Ecto neural progenitor cell (in vitro differentiated cells): ENCODE measurements at places on chromosomes 3 and 15.

- no peak for DNase-seq
These were observed 43.1 kb upstream of the ZNF774 start for GRCh38 chr15:90309020-90309419.

DNA sequence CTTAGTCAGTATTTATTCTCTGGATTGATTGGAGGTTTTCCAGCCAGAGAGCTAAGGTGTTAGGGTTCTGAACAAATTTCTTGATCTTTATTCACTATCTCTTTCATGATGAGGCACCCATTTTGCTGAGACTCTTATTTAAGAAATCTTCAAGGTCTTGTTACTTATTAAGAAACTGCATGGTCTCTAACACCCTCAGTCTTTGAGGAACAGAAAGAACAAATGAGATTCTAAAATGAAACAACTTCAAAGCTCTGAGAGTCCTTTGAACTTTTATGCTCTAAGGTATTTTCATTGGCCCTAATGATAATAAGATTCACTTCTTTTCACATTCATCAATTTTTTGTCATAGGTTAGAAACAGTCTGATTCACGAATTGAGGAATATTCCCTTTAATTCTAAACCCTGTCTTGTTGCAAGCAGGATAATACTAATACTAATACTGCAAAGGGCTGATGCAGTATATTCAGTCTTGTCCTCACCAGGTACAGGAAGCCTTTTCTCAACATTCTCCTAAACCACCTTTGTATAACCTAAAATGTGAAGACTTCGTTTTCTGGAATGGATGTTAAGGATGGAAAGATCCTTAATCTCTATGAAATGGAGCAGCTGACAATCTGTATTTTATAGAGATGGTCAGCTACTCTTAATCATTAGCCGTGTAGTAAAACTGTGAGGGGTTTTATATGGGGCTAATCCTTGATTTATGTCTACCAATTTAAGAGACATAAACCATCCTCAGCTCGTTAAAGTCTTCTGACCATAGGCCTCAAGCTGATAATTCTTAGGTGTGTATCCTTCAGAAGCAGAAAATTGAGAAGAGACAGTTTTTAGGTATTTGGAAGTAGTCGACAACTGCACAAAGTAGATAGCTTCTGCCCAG, 198.3 kb downstream of the OTOL1 start:
- DNase-seq: no peak

DNA sequence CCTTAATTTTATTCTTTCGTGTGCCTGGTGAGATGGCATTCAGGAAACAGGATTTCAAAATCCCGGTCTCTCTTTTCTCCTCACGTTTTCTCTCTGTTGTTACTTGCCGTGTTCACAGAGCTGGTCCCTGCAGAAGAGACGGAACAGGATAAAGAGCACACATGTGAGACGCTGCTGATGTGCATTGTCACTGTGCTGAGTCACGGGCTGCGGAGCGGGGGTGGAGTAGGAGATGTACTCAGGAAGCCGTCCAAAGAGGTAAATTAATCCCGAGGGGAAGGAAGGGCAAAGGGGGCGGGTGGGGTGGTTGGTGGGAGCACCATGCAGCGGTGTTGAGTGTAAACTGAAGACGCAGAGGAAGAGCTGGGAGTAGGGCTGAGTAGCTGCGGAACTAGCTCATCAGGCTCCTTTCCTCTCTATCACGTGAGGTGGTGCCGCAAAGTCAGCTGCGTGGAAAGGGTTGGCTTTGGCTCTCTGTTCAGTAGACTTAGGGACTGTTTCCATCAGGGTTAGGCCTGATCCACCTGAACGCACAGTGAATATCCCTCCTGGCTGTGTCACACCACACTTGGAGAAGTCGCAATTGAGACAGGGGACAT, 164.8 kb upstream of the BHLHE40 start:
- no peak for DNase-seq

DNA sequence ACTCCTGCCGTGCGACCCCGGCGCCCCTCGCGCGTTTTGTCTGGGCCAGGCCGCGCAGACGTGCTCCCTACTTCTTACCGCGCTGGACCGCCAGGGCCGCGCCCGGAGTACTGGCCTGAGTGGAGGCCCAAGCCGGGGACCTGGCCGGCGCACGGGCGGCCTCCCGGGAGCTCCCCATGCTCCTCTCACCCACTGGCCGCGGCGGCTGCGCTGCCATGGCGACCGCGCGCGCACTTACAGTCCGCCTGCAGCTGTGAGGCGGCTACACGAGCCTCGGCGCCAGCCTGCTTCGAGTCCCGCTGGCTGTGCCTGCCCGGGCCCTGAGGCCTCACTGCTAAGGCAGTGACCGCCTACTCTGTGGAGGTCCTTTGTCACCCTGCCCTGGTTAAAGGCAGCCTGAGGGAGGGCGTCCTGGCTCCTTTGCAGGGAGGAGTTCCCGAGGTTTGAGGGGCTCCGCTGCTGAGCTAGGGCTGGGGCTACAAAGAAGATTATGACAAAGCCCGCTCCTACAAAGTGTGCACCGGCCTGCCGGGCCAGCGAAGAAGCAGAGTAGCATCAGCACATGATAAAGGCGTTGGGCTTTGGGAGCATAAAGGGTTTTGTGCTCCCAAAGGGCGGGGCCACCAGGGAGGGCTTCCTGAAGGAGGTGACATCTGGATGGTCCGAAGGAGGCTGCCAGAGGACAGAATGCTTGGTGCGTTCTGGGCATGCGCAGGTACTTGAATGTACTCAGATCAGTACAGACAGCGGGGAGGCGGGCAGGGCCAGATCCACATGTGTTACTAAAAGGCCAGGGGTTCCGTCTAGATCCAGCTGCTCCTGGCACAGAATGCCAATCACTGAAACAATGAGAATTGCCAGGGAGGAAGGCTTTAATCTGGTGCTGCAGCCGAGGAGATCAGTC, at the start of the genes LRRC34 and LRRIQ4:
Gene LRRC34 (minus strand): TSS at position 573 of the 904 bp plus-strand sequence. CDS start 356 bp downstream, at position 217.
Gene LRRIQ4 (plus strand): TSS at position 539 of the 904 bp plus-strand sequence. CDS start 9,052 bp downstream, outside the sequence.
- DNase-seq: peak; percentile 84

DNA sequence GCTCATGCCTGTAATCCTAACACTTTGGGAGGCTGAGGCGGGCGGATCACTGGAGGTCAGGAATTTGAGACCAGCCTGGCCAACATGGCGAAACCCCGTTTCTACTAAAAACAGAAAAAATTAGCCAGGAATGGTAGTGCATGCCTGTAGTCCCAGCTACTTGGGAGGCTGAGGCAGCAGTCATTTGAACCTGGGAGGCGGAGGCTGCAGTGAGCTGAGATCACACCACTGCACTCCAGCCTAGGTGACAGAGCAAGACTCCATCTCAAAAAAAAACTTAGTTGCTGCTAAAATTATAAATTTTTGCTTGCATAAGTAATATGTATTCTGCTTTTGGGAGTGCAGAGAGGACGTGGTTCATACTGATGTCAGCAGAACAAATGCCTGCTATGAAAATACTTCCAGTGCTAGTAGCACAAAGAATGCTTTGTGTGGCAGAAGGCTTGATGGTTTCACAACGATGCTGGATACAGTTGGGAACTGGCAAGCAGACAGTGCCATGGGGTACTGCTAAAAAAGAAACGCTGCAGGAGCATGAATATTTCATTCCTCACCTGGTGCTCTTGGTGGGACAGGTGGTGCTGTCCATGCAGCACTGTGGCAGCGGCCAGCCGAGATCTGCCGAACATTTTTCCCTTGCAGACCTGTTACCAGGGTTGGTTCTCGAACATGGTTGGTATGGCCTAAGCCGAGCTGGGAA, 31.1 kb downstream of the FBXL22 start:
- DNase-seq: no peak

DNA sequence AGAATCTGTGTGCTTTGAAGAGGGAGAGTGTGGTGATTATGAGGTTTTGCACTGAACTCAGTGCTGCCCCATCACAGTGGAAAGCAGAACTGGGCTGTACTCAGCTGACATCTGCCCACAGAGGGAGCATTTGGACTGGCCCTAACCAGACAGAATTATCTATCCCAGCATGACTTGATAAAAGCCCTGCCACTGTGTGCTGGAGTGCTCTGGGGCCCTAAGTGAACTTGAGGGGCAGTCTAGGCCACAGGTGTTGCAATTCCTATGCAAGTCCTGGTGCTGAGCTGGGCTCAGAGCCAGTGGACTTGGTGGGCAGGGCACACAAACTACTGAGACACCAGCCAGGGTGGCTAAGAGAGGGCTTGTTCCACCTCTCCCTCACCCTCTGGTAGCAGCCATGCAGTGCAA, 269.2 kb upstream of the CTNNB1 start:
- no peak for DNase-seq

GRCh38 chr15:90553248-90553745, 23.6 kb downstream of the CRTC3 start:
- DNase-seq: no peak

DNA sequence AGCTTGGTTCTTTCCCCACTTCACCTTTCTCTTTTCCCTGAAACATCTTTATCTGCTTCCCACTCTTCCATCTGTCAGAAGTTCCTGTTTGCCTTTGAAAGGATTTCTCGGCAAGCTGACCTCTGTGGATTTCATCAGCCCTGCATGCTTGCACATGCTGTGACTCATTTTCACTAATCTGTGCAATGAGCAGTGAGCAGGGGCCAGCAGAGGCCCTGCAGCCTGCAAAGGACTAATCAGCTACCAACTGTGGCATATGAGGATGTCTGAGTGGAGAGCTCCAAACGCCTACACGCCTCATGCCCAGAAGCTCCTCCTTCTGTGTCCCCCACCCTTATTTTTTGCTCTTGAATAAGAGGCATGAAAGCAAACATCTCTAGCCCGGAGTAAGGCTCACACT, 333.0 kb upstream of the SEMA6D start:
- DNase-seq: peak; percentile 68

DNA sequence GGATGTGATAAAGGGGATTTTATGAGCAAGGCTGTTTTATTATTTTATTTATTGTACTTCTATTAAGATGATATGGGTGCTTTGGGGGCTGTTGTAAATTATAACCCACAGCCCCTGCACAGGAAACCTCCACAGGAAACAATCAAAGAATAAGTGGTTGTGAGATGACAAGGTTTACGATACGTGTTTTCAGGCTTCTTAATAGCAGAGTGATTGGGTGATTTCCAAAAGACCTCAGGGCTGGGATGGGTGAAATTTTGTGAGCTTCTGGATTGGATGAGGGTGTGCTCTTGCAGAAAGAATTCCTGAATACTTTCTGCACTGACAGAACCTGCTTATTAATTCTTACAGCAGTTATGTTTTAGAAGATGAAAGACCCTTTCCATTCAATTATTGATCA, 21.4 kb downstream of the CHL1 start:
- no peak for DNase-seq

DNA sequence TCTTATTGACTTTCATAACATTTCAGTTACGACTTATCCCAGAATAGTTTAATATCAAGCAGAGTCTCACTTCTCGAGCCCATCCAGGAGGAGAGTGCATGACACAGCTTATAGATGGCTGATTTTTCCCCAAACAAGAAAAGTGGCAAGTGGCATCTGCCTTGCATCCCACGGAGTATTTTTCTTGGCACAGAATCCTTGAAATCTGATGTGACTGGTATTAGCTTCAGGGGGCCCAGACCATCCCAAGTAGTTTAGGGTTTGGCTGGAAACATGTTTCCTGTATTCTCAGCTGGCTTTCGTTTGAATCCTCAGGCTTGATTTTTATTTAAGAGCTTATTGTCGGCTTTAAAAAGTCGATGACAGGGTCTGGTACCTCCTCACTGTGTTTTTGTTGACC, 20.7 kb upstream of the FBXL22 start:
- DNase-seq: no peak

DNA sequence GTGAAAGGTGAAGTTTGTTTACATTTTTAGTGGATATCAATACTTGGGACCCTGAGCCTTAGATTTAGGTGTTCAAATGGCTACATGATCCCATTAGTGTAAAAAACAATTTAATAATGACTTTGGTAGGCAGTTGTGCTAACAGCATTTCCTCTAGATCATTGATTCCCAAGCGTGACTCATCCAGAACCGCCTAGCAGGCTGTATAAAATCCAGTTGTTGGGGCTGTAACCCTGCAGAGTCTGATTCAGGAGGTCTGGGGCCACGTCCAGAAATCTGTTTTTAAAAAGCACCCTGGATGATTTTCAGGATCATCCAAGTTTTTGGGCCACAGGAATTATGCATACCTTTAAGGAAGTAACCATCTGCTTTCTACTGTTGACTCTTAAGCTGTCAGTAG, 156.4 kb downstream of the TP63 start:
- no peak for DNase-seq

- DNase-seq: no peak
These were observed 61.6 kb downstream of the MEIS2 start for GRCh38 chr15:37038716-37039106.

GRCh38 chr3:196499807-196500524, 3.6 kb downstream of the RNF168 start:
- DNase-seq: no peak

GRCh38 chr3:139533781-139534454, 5.6 kb downstream of the RBP1 start:
- DNase-seq: no peak

DNA sequence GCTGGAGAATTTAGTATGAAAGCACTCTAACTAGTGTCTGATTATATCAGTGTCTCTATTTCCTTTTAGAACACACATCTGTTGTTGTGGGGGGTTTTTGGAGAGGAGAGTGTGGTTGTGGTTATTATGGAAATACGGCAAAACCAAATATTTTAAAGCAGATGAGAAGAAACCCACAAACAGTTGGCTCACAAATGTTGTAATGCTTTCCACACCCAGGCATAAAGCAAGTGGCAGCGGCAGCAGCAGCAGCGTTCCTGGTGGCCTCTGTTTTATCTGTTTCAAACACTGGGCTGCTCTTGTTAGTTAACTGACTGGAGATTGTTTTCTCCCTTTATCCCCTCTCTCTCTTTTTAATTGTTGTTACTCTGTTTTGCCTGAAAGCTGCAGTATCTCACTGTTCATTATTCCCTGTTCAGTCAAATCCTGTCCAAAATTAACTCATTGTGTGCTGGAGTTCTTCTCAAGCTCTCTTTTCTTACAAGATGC, 1045.5 kb upstream of the NR2F2 start:
- no peak for DNase-seq

DNA sequence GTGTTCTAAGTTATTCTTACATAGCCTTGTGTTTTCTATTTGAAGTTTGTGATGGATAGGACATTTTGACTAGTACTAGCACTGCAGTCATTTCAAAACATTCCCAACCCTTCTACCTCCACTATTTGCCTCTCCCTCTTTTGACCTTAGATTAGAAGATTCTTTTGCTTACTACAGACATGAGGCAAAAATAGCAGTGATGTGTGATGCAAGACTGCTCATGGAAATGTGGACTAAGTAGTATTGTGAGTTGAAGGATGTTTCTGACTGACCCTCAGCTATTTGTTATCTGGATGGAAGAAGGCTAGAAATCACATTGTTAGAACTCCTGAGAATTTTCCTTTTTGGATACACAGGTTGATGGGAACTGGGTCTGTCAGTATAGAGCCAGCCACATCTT, 45.9 kb downstream of the ATP2C1 start:
- DNase-seq: no peak

GRCh38 chr3:148309390-148310035, 388.2 kb upstream of the AGTR1 start:
- peak; percentile 49 for DNase-seq

GRCh38 chr3:177618873-177619733, 421.8 kb upstream of the TBL1XR1 start:
- DNase-seq: no peak
